Type B pancreatic cell (in vitro differentiated cells): ENCODE measurements at places on chromosomes 4 and X.

GRCh38 chr4:106369456-106370060, 980 bp upstream of the GIMD1 start:
- DNase-seq: no peak

DNA sequence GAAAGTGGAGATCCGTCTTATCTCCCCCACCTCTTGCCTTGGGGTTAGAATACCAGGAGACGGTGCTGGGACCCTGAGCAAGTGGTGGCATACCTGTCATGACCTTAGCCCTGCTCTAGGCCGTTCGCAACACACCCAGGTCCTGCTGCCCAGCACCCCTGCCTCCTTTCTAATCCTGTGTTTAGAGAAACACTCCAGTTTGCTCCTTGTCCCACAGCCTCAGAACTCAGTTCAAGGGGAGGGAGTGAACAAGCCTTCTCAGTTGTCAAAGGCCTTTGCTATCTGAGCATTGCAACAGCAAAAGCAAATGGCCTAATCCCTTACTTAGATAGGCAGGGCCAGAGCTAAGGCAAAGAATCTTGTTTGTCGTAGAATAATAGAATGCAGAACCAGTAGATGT, 67.9 kb downstream of the CHRNA9 start:
- no peak for DNase-seq

DNA sequence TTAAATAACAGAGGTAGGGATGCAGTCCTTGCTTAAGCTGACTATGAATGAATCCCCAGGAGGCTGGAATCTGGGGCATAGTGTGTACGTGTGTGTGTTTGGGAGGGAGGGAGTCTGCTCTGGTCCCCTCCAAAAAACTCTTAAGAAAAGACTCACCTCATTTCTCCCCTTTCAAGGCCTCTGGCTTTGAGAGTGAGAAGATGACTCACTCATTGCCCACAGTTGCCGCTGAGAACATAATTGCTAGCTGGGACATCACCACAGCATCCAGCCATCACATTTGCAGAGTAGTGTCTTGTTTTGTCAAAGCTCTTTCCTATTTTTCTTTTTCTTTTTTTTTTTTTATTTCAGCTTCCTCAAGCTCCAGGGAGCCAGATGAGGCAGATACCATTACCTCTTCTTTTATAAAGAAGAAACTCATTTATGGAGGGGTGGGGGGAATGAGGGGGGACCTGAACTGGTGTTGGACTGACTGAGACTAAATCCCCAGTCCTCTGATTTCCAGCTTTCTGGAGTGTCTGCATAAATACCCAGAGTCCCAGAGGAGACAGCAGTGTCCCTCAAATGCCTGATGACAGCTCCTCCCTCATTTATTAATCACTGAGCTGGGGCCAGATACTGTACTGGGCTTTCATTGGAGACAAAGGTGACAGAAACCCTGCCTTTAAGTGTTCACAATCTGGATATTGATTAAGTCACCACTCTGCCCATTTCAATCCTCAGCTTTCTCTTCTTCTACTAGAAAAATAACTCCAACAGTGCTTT, 61.9 kb upstream of the LAS1L start:
- no peak for DNase-seq

GRCh38 chr4:31084806-31085416, 364.7 kb downstream of the PCDH7 start:
- no peak for DNase-seq

- no peak for DNase-seq
These were observed 378.8 kb upstream of the NOCT start for GRCh38 chr4:138636781-138637180.

GRCh38 chr4:136194962-136195361, 1337.3 kb downstream of the PCDH18 start:
- no peak for DNase-seq

- DNase-seq: no peak
These were observed 14.3 kb downstream of the H2BW1 start for GRCh38 chrX:103999234-103999633.
